ENCODE measurements at places on chromosomes 6 and 20.

GRCh38 chr6:148716811-148717210, 30.0 kb upstream of the UST start:
- DNase-seq: peak; percentile 21

- peak; percentile 92 for DNase-seq
These were observed 88.1 kb upstream of the STMND1 start for GRCh38 chr6:17013701-17014100.

DNA sequence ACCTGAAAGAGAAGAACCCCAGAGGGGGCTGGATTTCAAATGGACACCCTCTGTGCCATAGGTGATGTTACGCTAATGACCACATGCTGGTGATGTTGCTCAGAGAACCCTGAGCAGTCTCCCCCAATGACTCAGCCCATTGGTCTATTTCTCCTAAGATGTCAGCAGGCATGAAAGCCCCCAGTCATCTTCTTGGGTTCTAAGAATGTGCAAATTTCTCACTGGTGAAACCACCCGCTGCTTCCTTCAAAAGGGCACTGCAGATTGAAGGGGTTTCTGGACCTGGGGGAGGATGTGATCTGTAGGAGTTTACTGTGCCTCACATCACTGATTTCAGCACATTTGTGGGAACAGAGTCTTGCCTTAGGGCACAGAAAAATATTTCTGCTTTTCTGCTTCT, 298.4 kb upstream of the MOCS1 start:
- DNase-seq: no peak

DNA sequence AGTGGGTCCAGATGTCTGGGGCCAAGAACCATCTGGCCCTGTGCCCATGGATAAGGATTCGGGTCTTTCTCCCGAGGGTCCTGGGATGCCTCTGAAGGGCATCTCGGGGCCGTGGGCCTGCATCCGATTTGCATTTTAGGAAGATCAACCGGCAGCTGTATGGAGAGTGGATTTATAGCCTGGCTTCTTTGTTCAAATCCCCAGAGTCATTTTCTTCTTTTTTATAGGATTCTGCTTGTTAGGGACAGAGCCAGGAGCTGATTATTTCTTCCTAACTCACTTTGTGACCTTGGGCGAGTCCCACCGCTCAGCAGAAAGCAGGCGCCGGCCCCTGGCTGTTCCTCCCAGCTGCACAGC, 52.9 kb upstream of the APCDD1L start:
- DNase-seq: no peak

GRCh38 chr20:49118307-49118706, 69.8 kb downstream of the STAU1 start:
- no peak for DNase-seq

GRCh38 chr6:158083455-158084325, 84.4 kb downstream of the SERAC1 start:
- no peak for DNase-seq

GRCh38 chr6:144094731-144095133, 641 bp downstream of the SF3B5 start:
- no peak for DNase-seq

DNA sequence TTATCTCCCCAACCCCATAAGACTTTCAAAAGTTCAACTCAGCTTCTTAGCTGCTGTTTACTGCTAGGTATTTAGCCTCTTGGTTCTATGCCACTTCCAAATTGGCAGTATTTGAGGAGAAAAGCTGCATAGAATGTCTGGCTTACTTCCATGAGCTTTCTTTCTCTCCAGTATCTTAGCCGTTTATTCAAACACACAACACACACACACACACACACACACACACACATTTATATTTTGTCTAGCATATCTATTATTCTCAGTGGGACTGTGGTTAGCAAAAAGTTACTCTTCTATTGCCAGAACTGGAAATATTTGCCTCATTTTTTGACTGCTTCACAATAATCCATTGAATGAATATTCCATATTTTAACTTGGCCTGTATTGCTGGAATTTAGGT, 634.2 kb upstream of the IMPG1 start:
- peak; percentile 50 for DNase-seq

- no peak for DNase-seq
These were observed 8.0 kb downstream of the PNISR start for GRCh38 chr6:99416892-99417767.

DNA sequence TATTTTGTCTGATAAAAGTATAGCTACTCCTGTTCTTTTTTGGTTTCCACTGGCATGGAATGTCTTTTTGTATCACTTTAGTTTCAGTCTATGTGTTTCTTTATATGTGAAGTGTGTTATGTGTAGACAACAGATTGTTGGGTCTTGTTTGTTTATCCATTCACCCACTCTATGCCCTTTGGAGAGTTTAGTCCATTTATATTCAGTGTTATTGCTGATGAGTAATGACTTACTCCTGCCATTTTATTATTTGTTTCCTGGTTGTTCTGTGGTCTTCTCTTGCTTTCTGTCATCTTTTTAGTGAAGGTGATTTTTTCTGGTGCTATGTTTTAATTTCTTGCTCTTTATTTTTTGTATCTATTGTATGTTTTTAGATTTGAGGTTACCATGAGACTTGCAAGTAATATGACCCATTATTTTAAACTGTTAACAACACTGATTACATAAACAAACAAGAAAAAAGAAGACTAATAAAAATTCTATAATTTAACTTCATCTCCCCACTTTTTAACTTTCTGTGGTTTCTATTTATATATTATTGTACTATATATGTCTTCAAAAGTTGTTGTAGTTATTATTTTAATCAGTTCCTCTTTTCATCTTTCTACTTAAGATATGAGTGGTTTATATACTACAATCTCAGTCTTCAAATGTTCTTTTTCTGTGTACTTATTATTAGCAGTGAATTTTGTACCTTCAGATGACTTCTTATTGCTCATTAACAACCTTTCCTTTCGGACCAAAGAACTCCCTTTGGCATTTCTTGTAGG, 323.4 kb downstream of the BTBD9 start:
- DNase-seq: no peak

DNA sequence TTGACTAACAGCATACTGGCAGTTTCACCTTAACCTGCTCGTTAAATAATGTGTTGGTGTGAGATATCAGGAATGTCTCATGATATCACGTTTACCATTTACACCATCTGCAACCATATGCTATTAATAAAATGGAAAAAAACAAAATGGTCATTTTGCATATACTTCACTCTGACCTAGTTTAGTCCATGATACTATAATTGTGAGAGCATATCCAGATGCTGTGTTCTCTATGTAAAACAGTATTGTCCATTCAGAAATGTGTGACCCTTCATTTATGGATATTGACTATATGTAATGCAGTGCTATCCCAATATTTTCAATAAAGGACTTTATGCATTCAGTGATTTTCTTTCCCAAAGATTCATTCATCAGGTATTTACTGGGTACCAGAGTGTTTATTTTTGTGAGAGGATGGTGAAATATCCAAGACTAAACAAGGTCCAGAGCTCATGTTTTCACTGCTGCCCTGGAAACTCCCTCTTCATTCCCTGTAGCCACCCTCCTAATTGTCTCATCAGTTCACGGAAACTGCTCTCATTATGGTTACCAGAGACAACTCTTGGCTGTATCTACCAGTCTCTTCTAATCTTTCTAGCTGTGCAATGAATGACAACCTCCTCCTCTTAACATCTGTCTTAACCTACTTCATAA, 25.7 kb upstream of the HINT3 start:
- no peak for DNase-seq

- no peak for DNase-seq
These were observed 194.3 kb upstream of the SMLR1 start for GRCh38 chr6:130632897-130633296.

- peak; percentile 27 for DNase-seq
These were observed 10.9 kb upstream of the F13A1 start for GRCh38 chr6:6331393-6331792.

DNA sequence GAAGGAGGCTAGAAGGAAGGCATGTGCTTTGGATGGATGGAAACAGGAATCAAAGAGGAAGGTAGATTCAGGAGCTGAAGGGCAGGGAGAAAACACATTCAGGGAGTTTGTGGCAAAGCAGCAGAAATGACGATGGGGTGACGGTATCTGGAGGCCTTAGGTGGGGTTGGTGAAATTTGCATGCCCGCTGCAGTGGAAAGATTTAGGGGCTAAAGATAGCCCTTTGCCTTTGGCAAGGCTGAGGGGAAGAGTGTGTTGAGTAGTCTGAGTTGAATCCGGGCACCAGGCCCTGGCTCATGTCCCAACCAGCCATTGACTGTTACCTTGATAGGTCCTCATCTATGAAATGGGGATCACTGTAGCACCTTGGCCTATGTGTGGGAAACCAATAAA, 1.3 kb downstream of the GZF1 start:
- no peak for DNase-seq

DNA sequence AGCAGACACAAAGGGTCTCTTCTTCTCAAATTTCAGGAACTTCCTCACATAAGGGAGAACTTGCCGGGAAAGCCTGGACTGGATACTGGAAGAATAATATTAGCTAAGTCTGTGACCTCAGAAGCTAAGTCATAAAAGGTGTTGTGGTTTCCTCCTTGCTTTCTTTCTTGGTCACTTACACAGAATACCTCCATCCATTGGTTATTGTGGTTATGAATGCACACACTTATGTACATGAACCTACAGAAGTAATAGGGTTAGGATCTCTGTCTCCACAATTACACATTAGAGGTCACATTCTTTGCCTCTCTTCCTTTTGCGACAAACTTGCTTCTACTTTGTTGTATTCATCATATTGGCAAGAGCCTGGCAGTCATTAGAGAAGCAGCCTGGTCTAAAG, 40.4 kb downstream of the ZNF391 start:
- no peak for DNase-seq

DNA sequence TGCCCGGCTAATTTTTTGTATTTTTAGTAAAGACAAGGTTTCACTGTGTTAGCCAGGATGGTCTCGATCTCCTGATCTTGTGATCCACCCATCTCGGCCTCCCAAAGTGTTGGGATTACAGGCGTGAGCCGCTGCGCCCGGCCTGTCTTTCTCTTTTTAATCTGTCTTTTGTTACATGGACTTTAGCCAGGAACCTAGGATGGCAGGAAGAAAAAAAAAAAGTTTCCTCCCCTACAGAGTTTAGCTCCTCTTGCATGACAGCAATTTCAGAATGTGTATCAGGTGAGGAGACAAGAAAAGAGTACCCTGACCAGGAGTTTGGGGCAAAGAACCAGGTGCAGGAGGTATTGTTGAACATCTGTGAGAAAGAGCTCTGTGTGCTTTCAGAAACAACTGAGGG, 21.4 kb upstream of the TXLNB start:
- DNase-seq: no peak

DNA sequence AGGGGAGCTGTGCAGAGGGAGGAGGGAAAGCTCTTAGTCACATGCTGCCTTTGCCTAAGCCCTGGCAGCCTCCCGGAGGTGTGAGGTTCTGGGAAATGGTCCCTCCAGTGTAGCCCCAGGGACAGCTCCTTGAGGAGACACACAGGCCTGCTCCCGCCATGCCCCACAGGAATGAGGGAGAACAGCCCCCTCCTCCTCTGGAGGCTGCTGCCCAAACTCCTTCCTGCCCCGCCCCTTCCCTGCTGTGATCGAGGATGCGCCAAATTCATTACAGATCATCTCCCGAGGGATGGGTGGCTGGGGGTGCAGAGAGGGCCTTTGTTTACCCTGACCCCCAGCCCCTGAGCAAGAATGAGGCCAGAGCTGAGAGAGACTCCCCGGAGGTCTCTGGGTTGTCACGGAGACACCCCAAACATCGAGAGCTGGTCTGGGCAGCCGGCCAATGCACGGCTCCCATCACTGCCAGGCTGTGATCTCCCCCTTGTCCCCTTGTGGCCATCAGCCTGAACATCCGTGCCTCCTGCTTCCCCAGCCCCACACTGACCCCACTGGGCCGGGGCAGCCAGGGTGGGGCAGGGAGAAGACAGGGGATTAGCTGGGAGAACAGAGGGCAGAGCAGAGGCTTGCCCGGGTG, 8.4 kb downstream of the CYP21A2 start:
- DNase-seq: peak; percentile 17

GRCh38 chr6:37992749-37993148, 173.2 kb downstream of the ZFAND3 start:
- DNase-seq: no peak

DNA sequence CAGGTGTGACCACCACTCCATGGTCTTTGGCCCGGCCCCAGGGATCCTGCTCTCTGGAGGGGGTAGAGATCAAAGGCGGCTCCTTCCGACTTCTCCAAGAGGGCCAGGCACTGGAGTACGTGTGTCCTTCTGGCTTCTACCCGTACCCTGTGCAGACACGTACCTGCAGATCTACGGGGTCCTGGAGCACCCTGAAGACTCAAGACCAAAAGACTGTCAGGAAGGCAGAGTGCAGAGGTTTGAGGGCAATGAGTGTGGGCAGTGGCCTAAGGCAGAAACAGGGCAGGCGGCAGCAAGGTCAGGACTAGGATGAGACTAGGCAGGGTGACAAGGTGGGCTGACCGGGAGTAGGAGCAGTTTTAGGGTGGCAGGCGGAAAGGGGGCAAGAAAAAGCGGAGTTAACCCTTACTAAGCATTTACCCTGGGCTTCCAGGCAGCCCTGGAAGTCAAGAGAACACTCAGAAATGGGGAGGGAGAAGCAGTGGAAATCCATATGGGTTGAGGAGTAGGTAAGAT, 533 bp downstream of the CFB start:
- no peak for DNase-seq

- DNase-seq: no peak
These were observed 41.9 kb upstream of the NR2E1 start for GRCh38 chr6:108123946-108124345.

Data from fibroblast of upper back skin (primary cell).